ENCODE measurements at places on chromosomes 4 and X.

DNA sequence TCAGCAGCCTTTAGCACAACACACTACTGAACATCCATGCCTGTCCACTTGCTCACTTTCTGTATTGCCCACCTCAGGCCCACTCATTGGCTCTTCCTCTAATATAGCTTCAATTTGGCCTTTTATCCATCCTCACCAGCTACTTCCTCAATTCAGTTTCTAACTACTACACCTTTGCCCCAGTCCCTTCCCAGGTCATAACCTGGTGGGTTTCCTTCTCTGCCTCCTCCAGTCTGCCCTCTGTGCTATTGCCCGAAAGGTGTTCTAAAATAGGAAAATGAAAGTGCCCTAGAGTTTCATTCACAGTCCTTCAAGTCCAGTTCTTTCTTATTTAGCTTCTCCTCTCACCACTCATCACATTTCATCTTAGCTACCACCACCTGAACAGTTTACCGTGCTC, 23.1 kb downstream of the MOSPD2 start:
- no peak for DNase-seq

GRCh38 chrX:437661-438390, 51.1 kb upstream of the PPP2R3B start:
- no peak for DNase-seq

DNA sequence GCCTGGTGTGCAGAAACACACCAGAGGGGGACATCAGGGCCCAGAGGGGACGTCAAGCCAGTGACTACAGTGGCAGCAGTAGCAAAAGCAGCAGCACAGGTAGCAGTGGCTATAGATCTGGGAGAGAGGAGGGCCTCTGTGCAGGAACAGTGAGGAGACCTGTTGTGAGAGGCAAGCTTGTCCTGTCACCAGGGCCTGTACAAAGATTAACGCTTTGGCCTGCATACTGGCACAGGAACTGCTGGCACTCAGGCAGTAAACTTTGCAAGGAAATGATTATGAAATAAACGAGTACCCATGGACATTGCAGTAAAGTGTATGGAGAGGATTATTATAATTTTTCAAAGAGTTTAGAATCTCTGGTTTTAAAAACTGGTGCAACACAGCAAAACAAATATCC, 5.5 kb upstream of the PHF8 start:
- no peak for DNase-seq

- DNase-seq: no peak
Observed at GRCh38 chrX:118630848-118631247, 96.6 kb upstream of the IL13RA1 start.

GRCh38 chr4:73575660-73576059, 44.6 kb downstream of the RASSF6 start:
- DNase-seq: no peak

DNA sequence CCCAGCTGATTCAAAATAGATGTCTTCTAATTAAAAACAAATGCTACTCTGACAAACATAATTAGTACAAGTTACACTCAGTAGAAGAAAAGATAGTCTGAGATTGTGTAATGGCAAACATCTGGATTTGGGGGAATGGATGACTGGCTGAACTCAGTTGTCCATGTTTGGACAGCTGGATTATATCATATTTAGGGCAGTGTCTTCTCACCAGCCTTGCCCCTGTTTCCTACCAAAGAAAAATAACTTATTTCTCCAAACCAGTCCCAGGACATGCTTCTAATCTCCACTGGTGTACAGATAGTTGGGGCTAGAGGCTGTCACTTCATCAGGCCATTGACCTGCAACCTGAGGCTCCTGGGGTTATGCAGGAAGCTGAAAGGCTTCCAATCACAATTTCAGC, 237.3 kb downstream of the USP46 start:
- DNase-seq: no peak

DNA sequence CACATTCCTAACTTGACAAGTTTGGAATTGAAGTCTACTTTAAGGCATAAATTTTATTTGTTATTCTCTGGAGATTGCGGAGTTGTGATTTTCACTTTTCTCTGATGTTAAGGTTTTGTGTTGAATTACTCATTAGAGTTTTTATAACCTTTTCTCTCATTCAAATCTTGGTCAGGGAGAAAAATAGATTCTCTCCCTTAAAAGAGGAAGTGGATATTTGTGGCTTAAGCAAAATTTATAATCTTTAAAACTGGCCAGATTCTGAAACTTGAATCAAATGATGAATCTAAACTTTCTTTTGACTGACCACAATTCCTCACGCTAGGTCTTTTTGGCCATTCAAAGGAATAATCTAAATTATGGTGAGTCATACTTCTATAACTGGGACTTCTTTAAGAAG, 361.4 kb downstream of the TEX13C start:
- no peak for DNase-seq

DNA sequence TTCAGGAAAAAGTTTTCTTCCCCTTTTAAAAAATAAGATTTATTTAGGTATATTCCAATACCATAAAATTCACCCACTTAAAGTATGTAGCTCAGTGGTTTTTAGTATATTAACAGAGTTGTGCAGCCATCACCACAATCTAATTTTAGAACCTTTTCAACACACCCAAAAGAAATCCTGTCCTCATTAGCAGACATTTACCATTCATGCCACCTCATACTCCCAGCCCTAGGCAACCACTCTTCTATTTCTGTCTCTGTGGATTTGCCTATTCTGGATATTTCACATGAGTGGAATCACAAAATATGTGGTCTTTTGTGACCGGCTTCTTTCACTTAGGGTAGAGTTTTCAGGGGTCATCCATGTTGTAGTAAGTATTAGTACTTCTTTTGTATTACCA, 7.4 kb downstream of the ZNF81 start:
- DNase-seq: no peak

DNA sequence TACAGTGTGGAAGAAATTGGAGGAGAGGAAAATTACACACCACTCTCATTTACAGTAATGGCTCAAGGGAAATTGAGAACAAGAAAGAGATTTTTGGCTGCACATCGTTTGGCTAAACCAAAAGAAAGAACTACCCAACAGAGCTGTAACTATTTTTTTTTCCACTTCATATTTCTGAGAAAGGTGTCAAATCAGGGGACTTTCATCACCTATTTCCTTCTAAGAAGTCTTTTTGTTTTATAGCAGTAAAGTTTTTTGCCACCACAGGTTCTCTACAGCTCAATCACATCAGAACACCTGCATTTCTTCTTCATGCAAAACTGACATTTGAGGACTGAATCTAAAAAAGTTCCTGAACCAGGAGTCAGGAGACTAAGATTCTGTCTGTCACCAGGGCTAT, 57.5 kb upstream of the TNIP3 start:
- DNase-seq: no peak

DNA sequence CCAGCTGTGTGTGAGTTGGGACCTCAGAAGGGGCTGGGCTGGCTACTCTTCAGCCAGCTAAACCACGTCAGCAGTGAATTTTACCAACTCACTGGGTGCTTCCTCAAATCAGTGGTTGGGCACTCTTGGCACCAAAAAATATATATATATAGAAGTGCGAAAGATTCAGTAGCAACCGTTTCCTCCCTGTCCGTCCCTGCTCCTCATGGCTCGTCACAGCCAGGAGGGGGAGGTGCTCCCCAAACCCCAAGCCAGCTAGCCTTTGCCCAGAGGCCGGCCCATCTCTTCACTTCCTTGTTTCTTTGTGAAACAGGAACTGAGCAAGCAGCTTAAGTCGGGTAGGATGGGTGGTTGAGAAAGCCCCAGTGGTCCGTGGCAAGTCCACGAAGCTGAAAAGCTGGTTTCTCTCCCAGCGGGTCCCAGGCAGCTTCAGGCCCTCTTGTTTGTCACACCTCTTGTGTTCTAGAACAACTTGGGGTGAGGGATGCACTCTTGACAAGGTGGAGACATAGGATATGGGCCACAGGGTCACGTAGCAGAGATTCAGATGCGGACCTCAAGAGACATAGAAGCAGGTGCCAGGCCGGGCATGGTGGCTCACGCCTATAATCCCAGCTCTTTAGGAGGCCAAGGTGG, 6.8 kb upstream of the SASH3 start:
- no peak for DNase-seq

- no peak for DNase-seq
Observed at GRCh38 chr4:144699565-144699964, 53.6 kb downstream of the HHIP start.

DNA sequence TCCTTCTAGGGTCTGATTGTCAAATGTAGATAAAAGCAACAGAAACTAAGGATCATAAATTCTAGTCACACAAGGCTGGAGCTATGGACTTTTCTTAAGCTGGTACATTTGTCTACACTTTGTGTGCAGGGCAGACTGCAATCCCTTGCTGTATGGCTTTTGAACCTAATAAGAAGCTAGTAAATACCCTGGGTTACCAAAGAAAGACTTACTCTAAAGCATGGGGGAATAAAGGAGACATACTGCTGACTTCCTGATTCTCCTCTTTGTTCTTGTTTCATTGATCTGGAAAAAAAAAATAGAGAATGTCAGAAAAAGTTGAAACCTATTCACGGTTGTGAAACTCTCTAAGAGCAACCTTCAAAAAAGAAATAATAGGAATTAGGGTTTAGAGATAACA, 216.6 kb upstream of the TLL1 start:
- no peak for DNase-seq

DNA sequence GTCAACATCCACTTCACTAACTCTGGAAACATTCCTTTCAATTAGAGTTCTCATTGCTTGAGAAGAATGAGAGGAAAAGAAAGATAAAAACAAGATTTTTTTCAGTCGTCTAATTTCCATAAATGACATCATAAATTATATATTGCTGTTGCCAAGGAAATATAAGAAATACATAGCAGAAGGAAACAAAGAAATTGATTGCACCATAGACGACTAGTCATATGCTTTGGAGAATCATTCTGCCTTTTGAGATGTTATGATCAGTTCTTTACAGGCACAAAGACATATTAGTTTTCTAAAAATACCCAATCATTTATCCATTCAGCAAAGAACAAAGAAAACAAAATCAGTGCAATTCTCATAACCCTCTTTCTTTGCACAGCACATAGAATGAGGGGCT, 672 bp upstream of the C1QTNF7 start:
- no peak for DNase-seq

DNA sequence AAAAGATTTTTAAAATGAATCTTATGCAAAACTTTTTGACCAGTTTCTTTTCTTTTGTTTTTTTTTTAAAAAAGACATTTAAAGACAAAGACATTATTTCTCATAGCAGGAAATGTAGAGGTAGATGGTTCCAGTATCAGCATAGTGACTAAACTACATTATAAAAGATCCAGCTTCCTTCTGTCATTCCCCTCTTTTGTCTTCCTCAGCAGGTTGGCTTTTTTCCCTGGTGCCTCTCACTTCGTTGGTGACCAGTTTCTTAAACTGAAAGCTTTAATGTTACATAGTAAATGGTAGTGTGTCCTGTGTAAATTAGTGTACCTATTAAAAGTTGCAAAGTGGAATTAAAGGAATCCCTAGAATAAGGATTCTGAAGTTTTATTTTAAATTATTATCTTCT, 36.1 kb downstream of the DCK start:
- DNase-seq: no peak

- DNase-seq: no peak
Observed at GRCh38 chr4:71974681-71975080, 57.1 kb upstream of the NPFFR2 start.

- no peak for DNase-seq
Observed at GRCh38 chrX:148785256-148785655, 284.8 kb downstream of the AFF2 start.

- DNase-seq: no peak
Observed at GRCh38 chrX:74923942-74924448, 1.3 kb downstream of the NEXMIF start.

GRCh38 chrX:133412246-133412645, 3.0 kb downstream of the GPC4 start:
- DNase-seq: no peak

DNA sequence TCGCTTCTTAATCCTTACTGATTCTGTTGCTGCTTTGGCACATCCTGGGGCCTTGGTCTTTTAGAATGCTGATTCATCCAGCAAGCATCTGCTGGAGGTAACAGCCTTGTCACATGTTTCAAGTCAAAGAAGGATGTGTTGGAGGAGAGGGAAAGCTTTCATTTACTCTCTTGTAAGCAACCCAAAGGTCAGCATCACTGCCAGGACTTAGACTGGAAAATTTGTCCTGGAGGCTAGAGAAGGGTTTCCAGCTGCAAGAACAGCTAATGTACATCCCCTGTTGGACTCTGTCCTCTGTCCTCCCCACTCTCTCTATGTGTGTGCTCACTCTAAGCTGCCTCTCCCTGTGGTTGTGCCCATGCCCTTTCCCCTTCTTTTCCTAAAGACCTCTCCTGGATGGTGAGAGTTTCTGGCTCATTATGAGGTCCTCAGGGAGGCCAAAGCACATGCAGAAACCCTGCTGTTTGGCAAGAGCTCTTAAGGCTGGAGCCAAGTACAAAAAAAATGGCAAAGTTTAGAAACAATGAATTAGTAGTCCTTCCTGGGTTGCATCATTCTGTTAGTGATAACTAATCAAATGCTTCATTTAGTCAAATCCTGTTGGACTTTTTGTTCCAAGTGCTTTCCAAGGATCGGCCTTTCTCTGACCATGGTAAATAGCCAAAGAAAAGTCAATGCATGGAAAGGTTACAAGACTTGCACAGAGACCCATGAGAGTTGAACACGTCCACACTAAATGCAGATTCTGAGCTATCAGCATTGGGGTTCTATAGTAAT, 13.4 kb upstream of the SRPX start:
- DNase-seq: no peak

DNA sequence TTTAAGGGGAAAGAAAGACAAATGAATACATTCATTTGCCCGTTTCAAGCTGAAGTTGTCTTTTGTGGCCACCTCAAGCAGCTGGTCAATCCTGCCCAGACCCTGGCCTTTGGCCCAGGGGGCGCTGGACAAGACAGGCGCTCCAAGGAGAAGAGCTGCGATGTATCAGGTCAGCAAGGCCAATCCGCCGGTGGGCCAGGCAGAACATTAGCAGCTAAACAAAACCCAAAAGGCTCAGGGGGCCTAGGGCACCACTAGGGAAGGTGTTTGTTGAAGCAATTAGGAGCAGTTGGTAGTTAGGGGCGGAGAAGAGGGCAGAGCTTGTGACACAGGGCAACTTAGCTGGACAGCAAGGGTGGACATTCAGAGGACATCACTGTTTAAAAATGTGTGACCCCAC, 60.8 kb upstream of the TMEM33 start:
- no peak for DNase-seq

DNA sequence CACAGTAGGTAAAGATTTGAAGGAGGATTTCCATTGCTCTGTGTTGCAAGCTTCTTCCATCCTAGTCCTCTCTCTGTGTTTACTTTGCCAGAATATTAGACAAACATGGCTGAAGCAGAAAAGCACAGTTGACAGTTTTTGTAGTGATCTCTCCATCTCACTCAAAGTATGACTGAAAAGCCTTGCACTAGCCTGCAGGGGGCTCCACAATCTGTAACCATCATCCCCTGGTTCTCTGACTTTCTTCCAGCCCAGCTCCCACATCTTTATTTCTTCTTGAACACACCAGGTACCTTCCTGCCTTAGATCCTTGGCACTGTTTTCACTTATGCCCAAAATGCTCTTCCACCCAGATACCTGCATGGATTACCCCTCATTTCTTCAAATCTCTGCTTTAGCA, 34.1 kb upstream of the HHIP start:
- DNase-seq: no peak

- DNase-seq: no peak
Observed at GRCh38 chr4:98961770-98962169, 32.8 kb upstream of the EIF4E start.

GRCh38 chr4:61493470-61493869, 293.3 kb downstream of the ADGRL3 start:
- peak; percentile 43 for DNase-seq
